Spleen (tissue), 13 donors: ENCODE measurements at places on chromosomes 2 and 18. TPM values are rescaled to one million over a fixed set of nuclear protein-coding genes. Genes with fewer than 3 reads are reported as not detected.

TTR gene
- total RNA-seq, result not detected

REG1A gene
- total RNA-seq, result not detected

ALPG gene
- not detected for total RNA-seq

KYNU gene
- total RNA-seq, result 38.4 TPM

ZEB2 gene
- 262 TPM for total RNA-seq

DES gene
- total RNA-seq, result 7.6 TPM

LRATD1 gene
- total RNA-seq, result 1.1 TPM

AKAIN1 gene
- not detected for total RNA-seq

SH3RF3 gene
- total RNA-seq, result 3.1 TPM

DSG1 gene
- total RNA-seq, result not detected

ACAA2 gene
- total RNA-seq, result 34.7 TPM

VPS4B gene
- 39.8 TPM for total RNA-seq

RAB1A gene
- 100 TPM for total RNA-seq

GPR45 gene
- not detected for total RNA-seq

CRYBA2 gene
- total RNA-seq, result not detected

SRSF7 gene
- 123 TPM for total RNA-seq

TEKT4 gene
- not detected for total RNA-seq

MERTK gene
- total RNA-seq, result 32.8 TPM

IFT172 gene
- 35.7 TPM for total RNA-seq

POTEJ gene
- total RNA-seq, result not detected

ACKR3 gene
- 164 TPM for total RNA-seq

MAP2 gene
- total RNA-seq, result 5.0 TPM

GNLY gene
- 17.4 TPM for total RNA-seq

HOXD9 gene
- 1.4 TPM for total RNA-seq

TCF23 gene
- total RNA-seq, result 3.2 TPM

PARD6G gene
- total RNA-seq, result 4.5 TPM

PHOSPHO2 gene
- total RNA-seq, result 3.4 TPM

SEPTIN10 gene
- 44.1 TPM for total RNA-seq

CD207 gene
- not detected for total RNA-seq

ANTXR1 gene
- total RNA-seq, result 41.8 TPM

AQP12B gene
- total RNA-seq, result not detected

SP9 gene
- not detected for total RNA-seq
